ENCODE measurements at places on chromosomes 4 and X.

DNA sequence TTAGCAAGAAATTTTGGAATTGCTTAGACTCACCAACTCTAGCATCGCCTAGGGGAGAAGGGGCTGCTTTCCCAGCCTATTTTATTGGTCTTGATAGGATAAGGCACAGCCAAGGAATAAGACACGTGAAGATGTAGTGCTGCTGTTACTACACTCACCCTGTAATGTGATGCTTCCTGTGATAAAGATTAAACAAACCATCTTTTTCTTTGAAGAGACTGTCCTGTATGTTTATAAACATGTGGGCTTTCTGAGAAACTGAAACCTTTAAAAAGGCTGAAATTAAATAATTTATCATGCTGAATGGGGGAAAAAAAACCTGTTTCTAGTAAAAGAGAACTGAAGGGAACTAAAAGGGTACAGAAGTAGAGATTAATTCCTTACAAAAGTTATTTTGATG lies 13.2 kb downstream of the TAPT1 start:
- no peak for DNase-seq

GRCh38 chr4:146033149-146033548 lies 94.5 kb upstream of the ZNF827 start:
- no peak for DNase-seq

DNA sequence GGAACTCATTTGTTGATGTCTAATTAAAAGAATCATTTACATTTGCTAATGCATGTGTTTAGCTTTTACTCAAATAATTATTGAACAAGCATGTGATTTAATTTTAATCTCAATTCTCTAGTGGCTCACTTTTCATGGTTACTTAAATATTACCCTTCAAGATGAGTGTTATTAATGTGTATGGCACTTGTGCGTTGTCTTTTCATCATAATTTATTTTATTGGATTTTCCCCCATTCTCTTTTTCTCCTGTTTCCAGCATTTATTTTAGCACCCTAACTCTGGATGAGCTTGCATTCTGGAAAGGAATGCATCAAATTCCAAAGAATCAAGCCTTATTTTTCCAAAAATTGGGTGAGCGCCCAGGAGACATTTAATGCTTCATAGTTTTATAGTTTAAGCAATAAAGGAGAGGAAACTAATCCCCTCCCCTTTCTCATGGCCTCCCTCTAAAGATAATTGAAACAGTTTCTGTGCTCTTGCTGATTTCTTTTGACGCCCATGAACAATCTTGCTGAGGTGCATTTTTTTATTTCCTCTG lies 191.1 kb upstream of the FAT4 start:
- DNase-seq = no peak

DNA sequence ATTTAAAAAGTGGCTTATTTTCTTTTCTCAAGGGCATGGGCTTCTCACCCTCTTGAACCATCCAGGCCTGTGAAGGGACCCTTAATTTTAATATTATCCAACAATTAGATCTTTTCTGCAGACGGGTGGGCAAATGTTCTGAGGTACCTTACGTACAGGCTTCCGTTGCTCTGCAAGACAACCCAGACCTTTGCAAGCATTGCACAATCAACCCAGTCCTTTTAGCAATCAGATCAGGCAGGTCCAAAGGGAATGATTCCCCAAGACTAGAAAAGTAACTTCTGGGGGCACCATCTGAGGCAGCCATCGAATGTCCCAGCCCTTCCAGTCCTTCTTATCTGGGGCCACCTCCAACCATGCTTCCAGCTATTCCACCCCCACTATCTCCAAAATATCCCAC lies 67.3 kb upstream of the TACR3 start:
- DNase-seq = no peak

DNA sequence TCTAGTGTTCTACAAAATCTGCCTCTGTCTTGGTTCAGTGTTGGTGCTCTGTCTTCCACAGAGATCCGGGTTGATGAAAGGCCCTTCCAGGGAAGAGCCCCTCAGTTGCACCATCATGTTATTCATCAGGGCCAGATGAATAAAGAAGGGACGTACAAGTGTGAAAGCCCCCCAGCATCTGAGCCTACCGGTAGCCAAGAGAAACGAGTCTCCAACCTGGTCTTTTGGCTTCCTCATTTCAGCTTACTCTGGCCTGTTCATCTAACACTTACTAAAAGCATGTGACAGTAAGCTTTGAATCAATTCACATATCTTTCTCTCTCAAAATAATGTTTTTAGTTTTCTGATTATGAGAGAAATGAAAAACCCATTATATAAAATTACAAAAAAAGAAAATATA lies 19.2 kb downstream of the MEPE start:
- DNase-seq = no peak

- no peak for DNase-seq
These were observed 123.1 kb downstream of the AFF1 start for GRCh38 chr4:87057835-87058355.

DNA sequence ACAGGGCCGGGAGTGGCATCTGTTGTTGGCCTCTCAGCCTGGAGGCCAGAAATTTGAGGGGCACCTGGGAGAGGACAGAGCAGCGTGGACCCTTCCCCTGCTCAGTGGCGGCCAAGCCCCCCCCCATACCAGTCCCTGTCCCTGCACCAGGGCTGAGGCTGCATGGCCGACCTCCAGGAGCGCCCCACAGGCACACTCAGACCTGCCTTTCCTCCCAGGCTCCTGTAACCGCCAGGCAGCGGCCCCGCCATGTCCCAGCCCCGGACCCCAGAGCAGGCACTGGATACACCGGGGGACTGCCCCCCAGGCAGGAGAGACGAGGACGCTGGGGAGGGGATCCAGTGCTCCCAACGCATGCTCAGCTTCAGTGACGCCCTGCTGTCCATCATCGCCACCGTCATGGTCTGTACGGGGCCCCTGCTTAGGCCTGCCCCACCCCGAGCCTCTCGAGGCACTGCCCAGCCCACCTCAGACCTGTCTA lies 15.3 kb downstream of the TMEM175 start:
- no peak for DNase-seq

DNA sequence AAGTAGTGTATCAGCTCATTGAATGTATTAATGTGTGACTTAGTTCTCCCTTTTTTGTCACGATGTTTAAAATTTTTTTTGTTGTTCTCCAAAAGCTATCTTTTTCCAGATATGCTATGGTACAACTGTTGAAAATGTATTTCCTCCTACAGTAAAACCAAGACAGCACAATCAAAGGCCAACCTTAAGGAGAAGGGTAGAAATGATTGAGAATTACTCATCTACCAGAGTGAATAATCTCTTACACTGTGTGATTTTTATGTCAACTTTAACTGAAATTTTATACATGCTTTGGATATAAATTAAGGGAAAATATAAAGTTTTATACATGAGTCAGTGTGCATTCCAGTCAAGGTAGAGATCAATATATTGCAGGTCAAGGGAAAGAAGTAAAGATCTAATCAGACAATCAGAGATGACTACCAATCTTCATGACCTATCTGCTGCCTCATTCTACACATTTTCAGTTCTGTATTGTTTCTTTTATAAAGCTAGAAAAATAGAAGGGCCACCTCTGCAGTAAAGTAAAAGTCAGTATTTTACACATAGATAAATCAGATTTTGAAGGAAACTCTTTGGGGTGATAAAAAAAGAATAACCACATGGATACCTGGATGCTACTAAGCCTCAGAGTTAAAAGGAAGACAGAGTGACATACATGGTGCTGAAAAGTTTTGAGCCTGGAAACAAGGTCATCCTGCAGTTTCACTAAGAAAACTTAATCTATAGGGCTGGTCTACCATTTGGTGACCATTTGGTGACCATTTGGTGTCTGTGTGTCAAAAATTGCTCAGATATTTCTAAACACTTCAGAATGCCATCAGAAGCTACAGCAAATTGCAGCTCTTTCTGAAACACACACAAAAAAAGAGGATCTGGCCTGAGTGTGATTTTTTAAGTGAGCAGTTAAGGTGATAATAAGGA lies 1.6 kb downstream of the FAM13A start:
- DNase-seq = no peak

DNA sequence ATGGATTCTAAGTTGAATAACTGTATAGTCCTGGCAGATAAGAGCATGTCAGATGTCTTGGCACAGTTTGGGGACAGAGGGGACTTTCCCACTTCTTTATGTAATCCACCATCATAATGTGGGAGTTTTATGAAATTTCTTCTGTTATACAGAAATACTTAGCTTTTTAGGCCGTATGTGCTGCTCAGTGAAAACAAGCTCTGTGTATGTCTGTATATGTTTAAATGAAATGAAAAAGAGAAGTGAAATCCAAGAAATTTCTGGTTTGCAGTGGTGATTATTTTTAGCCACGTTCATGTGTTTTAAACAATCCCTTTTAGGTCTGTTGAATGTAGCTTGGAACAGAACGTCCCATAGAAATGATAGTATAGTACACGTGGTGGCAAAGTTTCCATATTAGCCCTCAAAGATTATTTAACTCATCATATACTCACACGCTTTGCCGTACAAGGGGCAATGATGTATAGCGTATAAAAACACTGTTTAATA lies 41.0 kb downstream of the GAB1 start:
- no peak for DNase-seq

DNA sequence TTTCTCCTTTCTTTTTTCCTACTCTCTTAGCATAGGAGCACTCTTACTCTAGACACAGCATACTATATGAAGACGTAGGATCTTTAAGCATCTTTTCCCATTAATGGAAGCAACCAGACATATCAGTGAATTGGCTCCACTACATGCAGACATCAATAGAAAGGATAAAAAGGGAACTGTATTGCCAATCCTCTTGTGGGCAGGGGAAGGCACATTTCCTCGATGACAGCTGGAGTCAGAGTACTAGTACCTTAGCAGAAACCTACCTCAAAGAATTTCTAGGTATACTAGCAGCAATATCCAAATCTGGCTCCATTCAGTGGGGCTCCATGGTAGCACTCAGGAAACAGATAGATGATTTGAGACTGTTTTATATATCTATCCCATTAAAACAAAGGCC lies 20.1 kb downstream of the CYBB start:
- no peak for DNase-seq
